ENCODE measurements at places on chromosomes 2 and 18.

DNA sequence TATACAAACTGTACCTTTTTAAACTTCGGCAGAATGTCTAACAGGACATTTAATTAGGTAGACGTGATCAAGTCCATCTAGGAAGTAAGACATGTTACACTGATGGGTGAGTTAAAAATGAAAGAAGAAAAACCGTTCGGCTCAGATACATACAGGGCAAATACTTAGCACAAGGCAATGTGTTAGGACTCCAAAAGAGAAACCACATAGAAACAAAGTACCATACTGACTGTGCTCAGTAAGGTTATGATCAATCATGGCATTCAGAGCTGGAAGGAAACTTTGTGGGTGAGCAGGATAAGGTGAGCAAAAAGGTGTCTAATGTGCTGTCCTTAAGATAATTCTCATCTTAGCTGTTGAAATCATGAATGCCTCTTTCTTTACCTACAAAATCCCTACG lies 211.9 kb downstream of the STK39 start:
- no peak for DNase-seq

GRCh38 chr2:130814931-130815680 lies 21.6 kb upstream of the ARHGEF4 start:
- no peak for DNase-seq

GRCh38 chr18:44909191-44909719 lies 228.6 kb downstream of the SETBP1 start:
- no peak for DNase-seq

GRCh38 chr18:40926679-40927078 lies 1028.4 kb upstream of the PIK3C3 start:
- DNase-seq: no peak

DNA sequence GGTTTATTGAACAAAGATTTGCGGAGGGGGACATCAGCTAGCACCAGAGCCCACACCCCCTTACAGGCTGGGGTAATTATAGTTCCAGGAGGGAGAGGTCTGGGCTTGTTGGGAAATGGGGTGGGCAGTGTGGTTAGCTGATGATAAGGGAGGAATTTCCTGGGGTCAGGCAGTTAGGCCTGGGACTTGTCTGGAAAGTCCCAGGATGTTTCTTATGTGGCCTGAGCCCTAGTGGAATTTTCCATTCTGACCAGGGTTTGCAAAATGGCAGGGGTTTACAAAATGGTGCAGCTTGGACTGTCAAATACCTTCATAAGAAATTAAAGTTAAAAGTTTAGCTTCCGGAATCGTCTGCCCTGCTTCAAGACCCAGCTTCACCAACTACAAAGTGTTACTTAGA lies 199.1 kb downstream of the FBXO15 start:
- DNase-seq: no peak

Data from natural killer cell (primary cell).